ENCODE measurements at places on chromosomes 7 and 10.

- DNase-seq: no peak
Measured at GRCh38 chr10:35424680-35425285, 88.5 kb downstream of the CCNY start.

DNA sequence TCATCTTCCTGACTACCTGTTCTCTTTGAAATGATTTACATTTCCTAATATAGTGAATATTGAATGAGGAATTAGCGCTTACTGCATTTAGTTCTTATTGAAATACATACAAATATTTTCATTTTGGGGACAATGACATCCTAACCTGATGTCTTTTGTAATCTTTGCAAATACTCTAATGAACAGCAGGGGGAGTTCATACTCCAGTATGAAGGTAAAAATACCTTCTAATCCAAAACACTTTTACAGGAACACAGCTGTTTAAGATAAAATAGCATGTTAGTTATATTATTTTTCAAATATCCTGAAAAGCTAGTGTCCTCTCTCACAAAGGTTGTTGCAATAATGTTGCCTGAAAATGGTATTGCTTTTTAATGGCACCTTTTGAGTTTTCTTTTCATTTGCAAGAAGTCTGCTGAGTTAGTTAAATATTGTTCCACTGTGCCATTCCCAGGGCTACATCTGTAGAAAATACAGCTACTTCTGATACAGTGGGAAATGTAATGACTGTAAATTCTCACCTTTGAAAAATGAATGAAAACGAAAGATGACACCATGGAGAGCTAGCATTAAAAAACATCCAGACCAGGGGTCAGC is 400.0 kb downstream of the PHF14 start:
- no peak for DNase-seq

GRCh38 chr7:34354899-34355298 is 303.1 kb upstream of the NPSR1 start:
- DNase-seq: no peak

DNA sequence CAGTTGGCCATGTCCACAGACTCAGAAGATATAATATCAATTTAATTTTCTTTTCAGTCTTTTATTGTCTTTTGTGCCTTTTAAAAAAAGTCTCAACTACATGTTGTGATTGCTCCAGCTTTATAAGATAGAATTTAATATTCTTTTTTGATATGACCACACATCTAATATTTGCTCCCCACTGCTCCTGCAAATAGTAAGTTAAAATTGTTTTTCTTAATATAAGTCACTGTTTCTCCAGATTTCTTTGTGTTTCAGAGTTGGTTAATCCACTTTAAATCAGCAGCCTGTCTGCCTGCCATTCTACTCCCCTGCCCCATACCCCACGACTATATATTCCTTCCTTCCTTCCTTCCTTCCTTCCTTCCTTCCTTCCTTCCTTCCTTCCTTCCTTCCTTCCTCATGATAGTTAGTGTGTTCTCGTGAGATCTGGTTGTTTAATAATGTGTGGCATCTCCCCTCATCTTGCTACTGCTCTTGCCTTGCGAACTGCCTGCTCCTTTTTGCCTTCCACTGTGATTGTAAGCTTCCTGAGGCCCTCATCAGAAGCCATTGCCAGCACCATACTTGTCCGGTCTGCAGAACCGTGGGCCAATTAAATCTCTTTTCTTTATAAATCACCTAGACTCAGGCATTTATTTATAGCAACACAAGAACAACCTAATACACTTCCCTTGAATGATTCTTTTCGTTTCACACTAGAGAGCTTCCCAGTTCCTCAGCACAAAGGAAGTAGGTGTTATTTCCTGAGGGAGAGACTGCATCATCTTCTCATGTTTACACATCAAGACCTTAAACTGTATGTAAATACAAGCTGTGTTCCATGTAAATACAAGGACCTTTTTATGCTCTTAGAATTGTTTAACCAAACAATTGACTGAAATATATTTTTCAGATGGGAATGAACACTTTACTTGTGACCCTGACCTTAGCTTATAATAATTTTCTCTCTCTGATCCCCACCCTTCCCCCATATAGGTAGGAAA is 24.5 kb downstream of the TAS2R16 start:
- DNase-seq: no peak

GRCh38 chr10:98589007-98589406 is 142.3 kb upstream of the HPS1 start:
- no peak for DNase-seq

- DNase-seq: no peak
Measured at GRCh38 chr7:21361413-21362125, 66.3 kb upstream of the SP4 start.

DNA sequence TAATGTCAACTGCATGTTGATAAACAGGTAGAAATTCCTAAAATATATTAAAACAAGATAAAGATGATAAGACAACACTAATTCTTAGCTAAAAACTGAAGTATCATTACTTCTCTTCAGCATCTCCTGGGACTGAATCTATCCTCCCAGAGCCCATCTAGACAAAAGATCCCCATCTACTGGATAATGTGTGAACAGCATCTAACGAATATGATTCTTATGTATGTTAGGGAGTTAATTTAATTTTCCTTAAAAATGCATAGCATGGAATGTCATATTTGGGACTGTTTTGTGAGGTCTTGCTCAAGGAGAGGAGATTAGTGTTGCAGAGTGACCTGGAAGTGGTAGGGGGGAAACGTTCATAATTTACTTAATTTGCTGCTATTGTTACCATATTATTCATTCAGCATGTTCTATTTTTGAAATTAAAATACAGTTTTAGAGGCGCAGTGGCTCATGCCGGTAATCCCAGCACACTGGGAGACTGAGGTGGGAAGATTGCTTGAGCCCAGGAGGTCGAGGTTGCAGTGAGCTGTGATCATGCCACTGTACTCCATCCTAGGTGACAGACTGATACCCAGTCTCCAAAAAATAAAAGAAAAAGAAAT is 305.1 kb upstream of the CSTF2T start:
- no peak for DNase-seq

- no peak for DNase-seq
Measured at GRCh38 chr10:106682175-106682574, 482.3 kb downstream of the SORCS1 start.

DNA sequence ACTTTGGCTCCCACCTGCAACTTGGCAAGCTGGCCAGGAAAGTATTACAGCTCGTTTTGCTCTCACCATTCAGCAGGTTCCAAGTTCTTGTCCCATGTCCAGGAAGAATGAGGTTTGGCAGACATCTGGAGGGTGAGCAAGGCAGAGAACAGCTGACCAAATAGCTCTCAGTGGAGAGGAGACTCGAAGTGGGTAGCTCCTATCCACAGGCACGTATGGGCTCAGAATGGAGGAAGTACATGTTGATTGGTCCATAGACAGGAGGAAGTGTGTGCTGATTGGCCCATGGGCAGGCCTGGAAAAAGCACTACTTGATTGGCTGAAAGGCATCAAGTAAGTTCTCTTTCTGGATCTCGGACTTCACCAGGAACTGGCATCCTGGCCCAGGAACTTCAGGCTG is 3.0 kb upstream of the NCAPG2 start:
- no peak for DNase-seq

DNA sequence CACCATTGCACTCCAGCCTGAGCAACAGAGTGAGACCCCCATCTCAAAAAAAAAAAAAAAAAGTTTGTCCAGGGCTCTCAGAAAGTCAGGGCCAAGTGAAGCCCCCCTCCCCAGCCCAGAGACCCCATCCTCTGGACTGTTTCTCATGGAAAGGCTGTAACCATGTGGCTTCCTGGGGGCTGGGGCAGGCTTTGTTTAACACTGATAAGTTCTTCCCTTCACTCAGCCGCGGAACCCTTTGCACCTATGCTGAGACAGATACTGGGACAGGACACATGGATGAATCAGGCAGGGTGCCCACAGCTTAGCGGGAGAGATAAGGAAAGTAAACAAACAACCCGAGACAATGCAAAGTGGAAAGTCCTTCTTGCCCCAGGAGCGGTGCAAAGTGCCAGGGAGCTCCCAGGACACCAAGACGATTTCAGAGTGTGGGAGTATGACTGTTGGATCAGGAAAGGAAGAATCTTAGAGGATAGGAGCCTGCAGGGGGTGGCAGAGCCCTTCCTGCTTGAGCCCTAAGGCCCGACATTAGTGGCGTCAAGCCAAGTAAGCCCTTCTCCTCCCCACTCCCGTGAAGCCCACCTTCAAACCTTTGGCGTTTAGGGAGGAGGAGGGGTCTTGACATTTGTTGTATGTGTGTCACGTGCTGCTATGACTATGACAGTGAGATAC is 11.6 kb downstream of the MLXIPL start:
- DNase-seq: no peak

- no peak for DNase-seq
Measured at GRCh38 chr10:73228247-73228646, 18.8 kb downstream of the DNAJC9 start.

DNA sequence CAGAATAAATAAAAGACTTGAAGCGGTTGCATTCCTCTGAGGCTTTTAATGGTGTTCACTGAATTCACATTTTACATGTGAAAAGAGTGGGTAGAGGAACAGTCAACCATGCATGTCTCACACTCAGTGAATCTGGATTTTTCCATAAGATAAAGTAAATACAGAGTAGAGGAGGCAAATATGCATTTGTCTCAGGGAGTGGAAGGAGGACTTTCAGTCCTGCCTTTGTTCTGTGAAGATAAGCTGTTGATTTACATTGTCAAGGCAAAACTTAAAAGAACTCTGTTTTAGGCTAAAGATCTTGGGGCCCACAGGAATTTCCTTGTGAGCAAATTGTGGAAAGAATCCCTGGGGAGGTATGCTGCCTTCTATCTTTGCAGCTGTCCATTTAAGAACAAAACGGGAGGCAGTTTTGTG is 825.3 kb upstream of the MBL2 start:
- DNase-seq: no peak

GRCh38 chr7:108659261-108659660 is 89.6 kb downstream of the DNAJB9 start:
- no peak for DNase-seq

DNA sequence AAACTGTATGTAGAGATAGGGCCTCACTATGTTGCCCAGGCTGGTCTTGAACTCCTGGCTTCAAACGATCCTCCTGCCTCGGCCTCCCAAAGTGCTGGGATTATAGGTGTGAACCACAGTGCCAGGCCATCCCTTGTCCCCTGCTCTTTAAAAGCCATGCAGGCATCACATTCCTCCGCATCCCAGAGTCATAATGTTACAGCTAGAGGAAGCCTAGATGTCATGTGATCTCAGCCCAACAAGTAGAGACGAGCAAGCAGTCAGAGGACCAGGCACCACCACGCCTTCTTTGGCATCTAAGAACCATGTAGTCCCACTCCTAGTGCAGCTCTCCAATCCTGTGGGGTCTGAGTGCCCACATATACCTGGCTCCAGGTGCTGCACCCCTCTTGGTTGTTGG is 13.1 kb downstream of the PODXL start:
- no peak for DNase-seq

Measured in activated gamma-delta T cell (primary cell).